ENCODE measurements at places on chromosomes 1 and 21. TPM values are rescaled to one million over a fixed set of nuclear protein-coding genes. Genes with fewer than 3 reads are reported as not detected.

DNA sequence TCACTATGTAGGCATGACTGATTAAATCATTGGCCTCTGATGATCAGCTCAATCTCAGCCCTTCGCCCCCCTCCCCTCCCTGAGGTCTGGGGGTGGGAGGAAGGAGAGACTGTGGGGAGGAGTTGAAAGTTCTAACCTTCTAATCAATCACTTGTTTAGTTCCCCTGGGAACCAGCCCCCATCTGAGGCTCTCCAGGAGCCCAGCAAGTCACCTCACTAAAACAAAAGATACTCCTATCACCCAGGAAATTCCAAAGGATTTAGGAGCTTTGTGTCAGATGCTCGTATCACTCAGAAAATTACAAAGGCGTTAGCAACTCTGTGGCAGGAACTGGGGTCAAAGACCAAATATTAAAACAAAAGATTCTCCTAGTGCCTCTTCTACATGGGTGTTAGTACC, 21.6 kb downstream of the SYF2 start:
- no peaks in the 10 kb centered on the region for H3K36me3 ChIP-seq
- H3K27ac ChIP-seq: no peak overlapping the region
- peaks cover 11% of the 10 kb centered on the region for H3K27me3 ChIP-seq
- no peak for DNase-seq

- peak overlapping the region; percentile 82 for H3K27ac ChIP-seq
- no peaks in the 10 kb centered on the region for H3K36me3 ChIP-seq
- H3K4me1 ChIP-seq: peaks cover 28% of the 10 kb centered on the region
- H3K4me3 ChIP-seq: peak overlapping the region; percentile 62
- DNase-seq: peak; percentile 57
Measured at GRCh38 chr1:212700892-212701819, 1.5 kb upstream of the BATF3 start.

- H3K4me1 ChIP-seq: no peaks in the 10 kb centered on the region
- no peak for DNase-seq
- H3K36me3 ChIP-seq: no peaks in the 10 kb centered on the region
- H3K27me3 ChIP-seq: no peaks in the 10 kb centered on the region
- H3K4me3 ChIP-seq: no peak overlapping the region
- H3K27ac ChIP-seq: no peak overlapping the region
Measured at GRCh38 chr1:94719926-94720793, 100.0 kb upstream of the SLC44A3 start.

DNA sequence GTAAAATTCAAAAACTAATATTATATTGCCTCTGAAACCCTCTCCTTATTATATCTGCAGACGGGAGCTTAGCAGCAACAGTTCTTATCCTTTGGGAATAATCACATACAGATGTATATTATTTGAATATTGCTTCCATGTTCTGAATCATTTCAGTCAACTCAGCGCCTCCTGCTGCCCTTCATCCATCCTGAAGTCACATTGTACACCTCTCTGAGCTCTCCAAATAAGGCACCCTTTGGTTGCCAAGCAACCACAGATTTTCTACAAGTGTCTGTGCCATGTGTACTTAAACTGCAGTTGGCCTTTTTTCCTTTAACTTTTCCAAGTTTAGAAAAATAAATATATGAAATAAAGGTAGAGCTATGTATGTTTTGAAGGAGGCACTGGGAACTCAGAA, 384.3 kb downstream of the LRRIQ3 start:
- no peak for DNase-seq
- no peak overlapping the region for H3K27ac ChIP-seq
- no peaks in the 10 kb centered on the region for H3K36me3 ChIP-seq
- H3K27me3 ChIP-seq: no peaks in the 10 kb centered on the region
- no peaks in the 10 kb centered on the region for H3K4me1 ChIP-seq

GRCh38 chr1:223617323-223618070, 48.0 kb downstream of the CAPN8 start:
- no peaks in the 10 kb centered on the region for H3K36me3 ChIP-seq
- no peaks in the 10 kb centered on the region for H3K4me1 ChIP-seq
- H3K4me3 ChIP-seq: no peak overlapping the region
- no peaks in the 10 kb centered on the region for H3K27me3 ChIP-seq
- no peak overlapping the region for H3K27ac ChIP-seq

GRCh38 chr1:210669951-210670350, 341.2 kb downstream of the HHAT start:
- peaks cover 10% of the 10 kb centered on the region for H3K36me3 ChIP-seq
- no peak for DNase-seq
- no peak overlapping the region for H3K4me3 ChIP-seq
- H3K4me1 ChIP-seq: no peaks in the 10 kb centered on the region

- no peaks in the 10 kb centered on the region for H3K27me3 ChIP-seq
- DNase-seq: no peak
- H3K36me3 ChIP-seq: no peaks in the 10 kb centered on the region
- H3K4me3 ChIP-seq: no peak overlapping the region
- no peaks in the 10 kb centered on the region for H3K4me1 ChIP-seq
Measured at GRCh38 chr1:106753066-106753465, 303.4 kb upstream of the PRMT6 start.

- no peaks in the 10 kb centered on the region for H3K27me3 ChIP-seq
- H3K4me1 ChIP-seq: no peaks in the 10 kb centered on the region
- no peak for DNase-seq
- no peak overlapping the region for H3K27ac ChIP-seq
- H3K36me3 ChIP-seq: no peaks in the 10 kb centered on the region
Measured at GRCh38 chr21:38097789-38098188, 159.0 kb upstream of the KCNJ15 start.

DNA sequence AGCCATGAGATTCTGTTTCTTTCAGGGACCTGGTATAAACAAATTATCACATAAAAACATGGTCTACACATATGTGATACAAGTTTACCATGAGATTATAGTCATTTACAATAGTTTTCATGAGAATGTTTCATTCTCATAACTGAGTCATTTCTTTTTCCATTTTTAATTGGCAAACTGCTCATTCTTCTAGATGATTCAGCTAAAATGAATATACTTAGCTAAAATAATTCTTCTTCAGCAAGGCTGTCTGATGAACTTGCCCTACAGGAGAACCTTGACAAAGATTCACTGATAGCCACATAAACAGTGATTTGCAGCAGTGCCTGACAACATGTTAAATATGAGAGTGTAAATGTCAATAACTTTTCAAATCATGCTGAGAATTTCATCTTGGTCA, 253.2 kb downstream of the FMN2 start:
- no peak for DNase-seq
- no peaks in the 10 kb centered on the region for H3K36me3 ChIP-seq
- H3K4me1 ChIP-seq: no peaks in the 10 kb centered on the region
- H3K4me3 ChIP-seq: no peak overlapping the region

DNA sequence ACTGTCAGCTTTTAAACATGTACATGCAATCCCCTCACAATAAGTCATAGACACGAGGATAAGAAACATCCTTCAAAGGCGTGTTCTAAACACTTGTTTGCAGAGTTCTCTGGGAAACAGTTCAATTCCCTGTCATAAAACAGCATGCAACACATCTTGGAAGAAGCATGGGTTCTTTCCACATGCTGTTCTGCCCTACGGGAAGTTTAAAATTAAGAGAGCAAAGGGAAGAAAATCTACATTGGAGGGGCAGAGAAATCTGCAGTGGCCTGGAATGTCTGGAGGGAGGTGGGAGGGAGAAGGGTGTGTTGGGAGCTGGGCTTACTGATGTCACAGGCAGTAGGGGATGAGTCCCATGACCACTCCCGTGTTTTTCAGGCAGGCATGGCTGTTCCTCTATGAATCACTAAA, 98.3 kb upstream of the SLC2A1 start:
- H3K4me1 ChIP-seq: no peaks in the 10 kb centered on the region
- H3K27me3 ChIP-seq: no peaks in the 10 kb centered on the region
- H3K4me3 ChIP-seq: no peak overlapping the region
- DNase-seq: no peak
- H3K36me3 ChIP-seq: no peaks in the 10 kb centered on the region

ANGPTL1 gene
- total RNA-seq: 29.7 TPM
